ENCODE measurements at places on chromosomes 13 and 19.

DNA sequence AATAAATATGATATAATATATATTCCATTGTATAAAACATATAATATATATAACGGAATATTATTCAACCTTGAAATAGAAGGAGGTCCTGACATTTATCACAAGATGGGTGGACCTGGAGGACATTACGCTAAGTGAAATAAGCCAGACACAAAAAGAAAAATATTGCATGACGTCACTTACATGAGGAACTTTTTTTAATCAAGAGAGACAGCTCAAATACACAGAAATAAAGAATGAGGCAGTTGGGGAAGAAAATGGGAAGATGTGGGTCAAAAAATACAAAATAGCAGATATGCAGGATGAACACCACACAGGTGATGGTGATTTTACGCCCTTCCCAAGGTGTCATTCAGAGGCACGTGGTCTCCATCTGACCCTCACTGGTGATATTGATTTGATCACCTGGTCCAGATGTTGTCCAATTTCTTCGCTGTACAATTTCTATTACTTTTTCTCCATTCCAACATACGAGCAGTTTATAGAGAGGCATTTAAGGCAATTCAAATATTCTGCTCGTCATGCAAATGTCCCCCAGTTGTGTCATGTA, 513 bp upstream of the ZNF317 start:
- DNase-seq, result no peak

DNA sequence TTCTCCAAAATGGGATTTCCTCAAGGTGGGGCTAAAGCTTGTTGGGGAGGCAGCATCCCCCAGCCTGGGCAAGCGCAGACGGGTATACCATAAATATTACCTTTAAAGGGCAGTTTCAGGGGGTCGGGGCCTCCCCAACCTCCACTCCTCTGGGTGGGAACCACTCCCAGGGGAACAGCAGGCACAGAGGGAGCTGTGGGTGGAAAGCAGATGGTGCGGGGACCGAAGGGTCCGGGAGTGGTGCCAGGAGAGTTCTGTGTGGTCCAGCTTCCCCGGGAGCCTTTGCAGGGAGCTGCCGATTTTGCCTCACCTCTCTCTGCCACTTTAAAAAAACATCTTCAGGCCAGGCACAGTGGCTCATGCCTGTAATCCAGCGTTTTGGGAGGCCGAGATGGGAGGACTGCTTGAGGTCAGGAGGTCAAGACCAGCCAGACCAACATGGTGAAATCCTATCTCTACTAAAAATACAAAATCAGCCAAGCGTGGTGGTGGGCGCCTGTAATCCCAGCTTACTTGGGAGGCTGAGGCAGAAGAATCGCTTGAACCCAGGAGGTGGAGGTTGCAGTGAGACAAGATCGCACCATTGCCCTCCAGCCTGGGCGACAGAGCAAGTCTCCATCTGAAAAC, 5.5 kb downstream of the MAST3 start:
- no peak for DNase-seq

- DNase-seq, result no peak
Observed at GRCh38 chr13:76976490-76976889, 15.4 kb upstream of the CLN5 start.

DNA sequence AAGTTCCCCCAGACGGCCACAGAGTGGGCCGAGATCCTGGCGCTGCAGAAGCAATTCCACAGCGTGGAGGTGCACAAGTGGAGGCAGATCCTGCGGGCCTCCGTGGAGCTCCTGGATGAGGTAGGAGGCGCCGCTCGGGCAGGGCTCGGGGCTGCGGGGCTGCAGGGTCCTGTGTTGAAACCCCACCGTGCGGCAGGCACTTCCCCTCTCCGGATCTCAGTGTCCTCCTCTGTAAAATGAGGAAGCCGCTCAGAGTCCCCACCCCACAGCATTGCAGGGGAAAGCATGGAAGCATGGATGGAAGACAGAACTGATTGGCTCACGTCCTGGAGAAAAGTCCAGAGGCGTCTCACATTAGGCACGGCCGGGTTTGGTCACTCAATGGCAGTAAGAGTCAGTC, 6.8 kb upstream of the SCN1B start:
- no peak for DNase-seq

GRCh38 chr13:25203127-25203740, 31.1 kb upstream of the AMER2 start:
- DNase-seq, result no peak

GRCh38 chr19:15123031-15123890, 16.1 kb downstream of the SYDE1 start:
- DNase-seq, result no peak

DNA sequence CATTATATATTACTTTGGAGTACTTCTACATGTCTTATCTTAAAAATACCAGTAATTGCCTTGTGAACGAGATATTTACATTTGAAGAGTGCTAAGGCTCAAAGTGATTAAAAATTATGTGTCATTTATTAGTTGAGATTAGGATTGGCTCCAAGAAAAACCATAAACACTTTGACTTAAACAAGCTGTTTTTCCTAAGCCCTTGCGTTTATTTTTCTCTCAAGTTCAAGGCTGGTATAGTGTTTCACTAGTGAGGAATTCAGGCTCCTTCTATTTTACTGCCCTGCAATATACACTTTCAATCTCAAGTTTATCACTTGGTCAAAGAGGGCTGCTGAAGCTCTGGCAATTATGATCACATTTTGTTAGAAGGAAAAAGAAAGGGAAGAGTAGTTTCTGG, 49.9 kb downstream of the UFM1 start:
- DNase-seq, result no peak

GRCh38 chr13:44912278-44913016, 76.8 kb downstream of the NUFIP1 start:
- no peak for DNase-seq

GRCh38 chr19:48807590-48808308, 3.1 kb downstream of the BCAT2 start:
- no peak for DNase-seq

DNA sequence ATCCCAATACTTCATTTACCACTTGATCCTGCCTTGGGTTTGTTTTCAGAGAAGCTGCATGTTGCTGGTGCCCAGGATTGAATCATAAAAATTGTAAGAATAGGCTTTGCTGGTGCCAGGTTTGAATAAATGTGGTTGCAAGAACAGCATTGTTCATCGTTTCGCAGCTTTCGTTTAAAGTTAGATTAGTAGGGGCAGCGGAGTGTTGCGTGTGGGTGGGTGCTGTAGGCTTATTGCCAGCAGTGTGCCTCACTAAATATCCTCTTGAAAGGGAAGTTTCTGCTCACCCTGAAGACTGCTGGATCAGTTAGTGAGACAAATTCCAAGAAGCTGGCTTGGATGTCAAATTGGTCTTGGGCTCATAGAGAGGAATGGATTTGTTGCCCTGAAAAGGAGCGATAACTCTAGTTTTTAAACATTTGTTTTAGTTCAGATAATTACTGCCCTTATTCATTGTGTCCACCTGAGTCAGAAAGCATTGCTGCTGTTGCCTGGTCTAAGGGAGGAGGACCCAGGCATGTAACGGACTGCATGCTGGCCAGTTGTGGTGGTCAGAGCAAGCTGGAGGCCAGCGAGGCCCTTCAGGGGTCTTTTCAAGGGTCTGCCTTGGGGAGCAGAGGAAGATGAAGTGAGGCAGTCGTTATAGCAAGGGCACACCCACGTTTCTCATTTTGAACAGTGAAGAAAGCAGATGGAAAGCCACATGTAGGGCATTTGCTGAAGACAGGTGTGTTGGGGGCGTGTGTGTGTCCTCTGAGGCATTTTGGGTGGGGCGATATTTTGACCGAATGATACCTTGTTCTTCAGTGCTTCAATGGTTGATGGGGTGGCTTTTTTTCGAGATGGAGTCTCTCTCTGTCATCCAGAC, 8.5 kb downstream of the ILF3 start:
- peak; percentile 9 for DNase-seq

DNA sequence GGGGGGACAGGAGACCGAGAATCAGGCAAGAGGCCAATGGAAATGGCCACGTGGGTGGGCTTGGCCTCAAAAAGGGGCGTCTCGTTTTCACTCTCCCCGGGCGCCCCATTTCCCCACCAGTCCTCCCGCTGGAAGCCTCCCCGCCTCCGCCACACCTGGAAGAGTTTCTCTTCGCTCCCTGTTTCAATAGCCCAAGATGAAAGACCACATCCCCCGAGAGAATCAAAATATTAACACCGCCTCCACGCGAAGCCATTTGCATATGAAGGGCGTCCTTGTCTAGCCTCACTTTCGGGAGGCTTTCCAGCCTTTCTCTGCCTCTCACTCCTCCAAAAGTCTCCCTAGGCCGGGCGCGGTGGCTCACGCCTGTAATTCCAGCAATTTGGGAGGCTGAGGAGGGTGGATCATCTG, 691 bp upstream of the OLFM2 start:
- DNase-seq, result no peak

GRCh38 chr13:66567899-66568612, 662.1 kb downstream of the PCDH9 start:
- no peak for DNase-seq

GRCh38 chr19:4669723-4670480, at the start of gene MYDGF:
Gene MYDGF (minus strand): TSS chr19:4670342. CDS start chr19:4670334, 8 bp downstream.
- DNase-seq, result peak; percentile 94

DNA sequence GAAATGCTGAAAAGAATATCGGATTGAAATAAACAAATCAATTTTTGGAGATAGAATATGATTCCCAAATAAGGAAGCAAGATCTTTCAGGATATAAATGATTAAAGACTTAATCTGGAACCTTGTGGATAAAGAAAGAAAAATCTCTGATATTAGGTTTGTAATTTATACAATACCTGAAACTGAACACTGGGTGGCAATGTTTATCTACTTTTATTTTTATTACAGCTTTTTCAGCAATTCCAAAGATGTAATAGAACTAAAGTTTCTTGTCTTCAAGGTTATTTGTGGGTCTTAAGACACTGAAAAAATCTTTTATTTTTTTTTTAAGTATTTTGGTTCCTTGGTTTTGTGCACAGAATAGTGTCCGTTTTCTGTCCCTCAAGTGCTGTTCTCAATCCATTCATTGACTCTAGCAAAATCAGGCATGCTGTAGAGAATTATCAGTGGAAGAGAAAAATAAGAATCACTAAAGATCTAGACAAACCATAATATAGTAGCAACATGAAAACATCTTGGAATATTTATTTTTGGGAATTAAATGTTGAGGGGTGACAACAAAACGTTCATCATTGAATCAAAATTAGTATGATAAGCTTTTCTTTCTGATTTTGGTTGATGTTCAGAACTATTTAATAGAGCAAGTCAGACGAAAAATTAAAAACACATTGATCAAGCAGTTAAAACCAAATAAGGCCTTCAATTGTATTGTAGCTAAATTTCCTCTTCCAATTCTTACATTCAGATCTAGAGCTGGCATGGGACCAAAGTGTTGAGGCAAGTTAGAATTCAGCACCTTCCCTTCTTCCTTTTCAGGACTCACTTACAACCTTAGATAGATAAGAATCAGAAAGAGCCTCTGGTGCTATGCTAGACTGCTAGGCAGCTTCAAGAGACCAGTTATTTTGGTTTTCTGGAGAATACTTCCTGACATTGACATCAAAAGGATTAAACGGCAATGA, 704.4 kb upstream of the PCDH20 start:
- DNase-seq, result no peak

DNA sequence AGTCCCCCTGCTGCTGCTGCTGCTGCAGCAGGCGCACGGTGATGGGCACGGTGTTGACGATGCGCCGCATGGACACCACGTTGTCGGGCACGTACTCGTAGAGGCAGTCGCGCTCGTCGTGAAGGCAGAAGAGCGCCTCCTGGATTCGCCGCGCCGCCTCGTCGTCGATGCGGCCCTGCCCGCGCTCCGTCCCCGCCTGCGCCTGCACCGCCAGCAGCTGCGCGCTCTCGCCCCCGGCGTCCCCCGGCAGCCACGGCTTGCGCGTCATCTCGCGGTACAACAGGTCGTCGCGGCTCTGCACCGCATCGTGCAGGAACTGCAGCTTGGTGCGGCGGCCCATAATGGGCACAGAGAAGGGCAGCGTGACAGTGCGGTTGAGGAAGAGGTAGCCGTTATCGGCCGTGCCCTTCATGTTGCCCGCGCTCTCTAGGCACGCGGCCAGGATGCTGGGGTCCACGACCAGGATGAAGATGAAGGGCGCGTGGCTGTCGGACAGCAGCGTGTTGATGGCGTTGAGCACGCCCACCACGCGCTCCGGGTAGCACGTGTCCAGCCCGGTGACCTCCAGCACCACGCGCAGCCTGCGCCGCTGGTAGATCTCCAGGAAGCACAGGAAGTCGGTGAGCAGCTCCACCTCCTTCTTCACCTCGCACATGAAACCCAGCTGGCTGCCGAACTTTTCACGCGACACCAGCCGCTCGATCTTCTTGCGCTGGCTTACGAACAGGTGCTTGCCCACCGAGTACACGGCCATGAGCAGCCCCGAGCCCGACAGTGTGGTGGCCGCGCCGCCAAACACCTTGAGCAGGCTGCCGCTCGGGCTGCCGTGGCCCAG, 8.1 kb downstream of the NKPD1 start:
- DNase-seq, result peak; percentile 20

DNA sequence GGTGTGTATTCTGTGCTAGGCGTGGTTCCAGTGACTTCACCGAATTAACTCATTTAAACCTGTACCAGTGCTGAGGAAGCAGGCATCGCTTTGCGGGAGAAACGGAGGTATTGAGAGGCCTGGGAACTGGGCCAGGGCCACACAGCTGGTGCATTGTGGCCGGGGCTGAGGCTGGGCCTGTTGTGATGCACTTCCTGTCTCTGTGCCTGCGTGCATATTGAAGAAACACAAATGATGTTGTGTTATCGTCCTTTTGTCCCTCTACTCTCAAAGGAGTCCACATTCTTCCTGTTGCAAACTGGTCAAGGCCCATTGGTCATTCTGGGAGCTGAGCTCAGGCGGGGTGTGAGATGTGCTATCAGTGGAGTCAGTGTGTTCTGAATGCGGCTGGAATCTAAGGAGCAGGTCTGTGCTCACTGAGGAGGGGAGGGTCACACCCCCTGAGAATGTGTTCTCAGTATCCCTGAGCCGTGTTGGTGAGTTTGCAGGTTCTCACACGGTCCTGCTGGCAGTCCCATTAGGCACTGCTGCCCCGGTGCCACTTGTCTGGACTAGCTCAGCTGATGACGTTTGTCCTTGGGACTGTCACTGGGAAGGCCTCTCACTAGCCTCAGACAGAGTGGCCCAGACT, 62.1 kb downstream of the ARHGEF7 start:
- peak; percentile 27 for DNase-seq

DNA sequence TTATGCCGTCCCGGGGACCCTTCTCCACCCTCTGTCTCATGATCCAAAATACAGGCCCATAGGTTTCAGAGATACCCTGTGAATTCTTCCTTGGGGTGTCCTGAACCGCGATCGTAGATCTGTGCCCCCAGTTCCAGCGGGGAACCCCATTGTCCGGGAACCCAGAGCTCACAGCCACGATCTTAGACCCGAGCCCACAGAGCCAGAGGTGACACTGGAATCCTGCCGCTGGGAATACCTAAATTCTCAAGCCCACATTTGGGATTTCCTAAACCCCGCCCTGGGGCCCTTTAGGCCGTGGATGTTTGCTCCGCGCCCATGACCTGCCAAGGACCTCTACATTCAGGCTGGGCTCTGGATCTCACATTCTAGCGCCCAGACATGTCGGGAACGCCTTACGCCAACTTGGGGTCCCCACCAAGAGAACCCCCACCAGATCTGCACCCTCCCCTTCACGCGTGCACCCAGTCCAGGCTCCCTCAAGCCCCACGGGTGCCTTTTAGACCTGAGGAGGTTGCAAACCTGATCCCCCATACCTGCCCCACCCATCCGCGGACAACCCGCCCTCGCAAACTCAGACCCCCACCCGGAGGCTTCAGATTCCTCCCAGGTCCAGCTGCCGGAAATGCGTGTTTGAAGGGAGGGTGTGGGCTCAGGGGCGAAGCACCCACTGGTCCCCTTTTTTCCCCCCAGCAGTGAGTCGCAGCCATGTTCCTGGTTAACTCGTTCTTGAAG, 605 bp downstream of the CAPNS1 start:
- DNase-seq, result peak; percentile 36

All from stimulated activated naive CD4-positive, alpha-beta T cell treated with Interleukin-2 at 50 U/mL for 16 hours (primary cell).